ENCODE measurements at places on chromosomes 3 and 15.

DNA sequence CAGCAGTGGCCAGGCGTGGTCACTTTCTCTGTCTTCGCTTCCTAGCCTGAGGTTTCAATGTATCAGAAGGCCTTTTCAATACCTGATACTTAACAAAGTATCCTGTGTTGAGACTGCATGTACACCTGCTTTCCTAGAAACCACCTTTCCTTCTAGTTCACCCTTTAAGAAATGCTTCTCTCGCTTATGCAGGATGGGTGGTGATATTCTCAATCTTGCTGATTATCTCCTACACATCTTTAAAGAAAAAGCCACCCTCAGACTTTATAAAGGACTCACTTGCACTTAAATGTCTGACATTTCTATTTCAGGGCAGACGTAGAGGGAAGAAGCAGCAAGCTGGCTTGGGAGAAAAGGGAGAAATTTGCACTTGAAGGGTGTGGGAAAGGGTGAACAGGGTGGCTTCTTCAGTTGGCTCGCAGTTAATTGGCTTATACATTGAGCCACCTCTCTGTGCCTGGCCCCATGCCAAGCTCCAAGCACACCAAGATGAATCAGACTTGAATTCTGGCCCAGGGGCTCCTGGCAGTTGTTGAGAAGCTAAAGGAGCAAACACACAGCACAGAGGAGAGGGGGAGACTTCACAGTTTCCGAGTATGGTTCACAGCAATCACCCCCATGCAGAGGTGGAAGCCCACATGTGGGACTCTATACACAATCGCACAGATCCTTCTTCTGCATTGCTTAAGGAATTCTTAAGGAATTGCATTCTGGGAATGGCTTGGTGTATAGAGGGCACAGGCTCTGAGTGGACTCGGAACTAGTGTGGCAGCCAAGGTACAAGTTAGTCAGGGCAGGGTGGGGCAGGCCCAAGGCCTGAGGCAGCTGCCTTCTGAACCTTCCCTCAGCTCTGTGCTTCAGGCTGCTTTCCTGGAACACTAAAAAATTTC is 1.3 kb downstream of the ARL6IP5 start:
- no peak for DNase-seq

GRCh38 chr3:137988152-137988551 is 21.8 kb upstream of the CLDN18 start:
- no peak for DNase-seq

DNA sequence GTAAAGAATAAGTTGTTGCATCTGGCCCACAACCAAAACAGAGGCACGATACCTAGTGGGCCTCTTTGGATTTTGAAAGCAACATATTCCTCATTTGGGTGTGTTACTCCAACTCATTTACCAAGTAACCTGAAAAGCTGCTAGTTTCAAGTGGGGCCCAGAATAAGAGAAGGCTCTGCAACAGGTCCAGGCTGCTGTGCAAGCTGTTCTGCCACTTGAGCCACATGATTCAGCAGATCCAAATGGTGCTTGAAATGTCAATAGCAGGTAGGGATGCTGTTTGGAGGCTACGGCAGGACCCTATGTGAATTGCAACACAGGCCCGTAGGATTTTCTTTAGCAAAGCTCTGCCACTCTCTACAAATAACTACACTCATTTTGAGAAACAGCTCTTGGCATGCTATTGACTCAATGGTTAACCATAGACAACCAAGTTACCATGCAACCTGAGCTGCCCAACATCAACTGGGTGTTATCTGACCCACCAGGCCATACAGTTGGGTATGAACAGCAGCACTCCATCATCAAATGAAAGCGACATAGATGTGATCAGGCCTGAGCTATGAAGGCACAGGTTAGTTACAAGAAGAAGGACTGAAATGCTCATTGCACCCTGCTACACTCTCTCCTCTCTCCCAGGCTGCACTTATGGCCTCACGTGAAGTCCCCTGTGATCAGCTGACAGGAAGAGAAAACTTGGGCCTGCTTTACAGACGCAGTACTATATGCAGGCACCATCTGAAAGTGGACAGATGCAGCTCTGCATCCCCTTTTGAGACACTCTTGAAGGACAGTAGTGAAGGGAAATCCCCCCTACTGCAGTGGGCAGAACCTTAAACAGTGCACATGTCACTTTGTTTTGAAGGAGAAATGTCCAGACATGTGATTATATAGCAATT is 9.5 kb upstream of the MCF2L2 start:
- no peak for DNase-seq

DNA sequence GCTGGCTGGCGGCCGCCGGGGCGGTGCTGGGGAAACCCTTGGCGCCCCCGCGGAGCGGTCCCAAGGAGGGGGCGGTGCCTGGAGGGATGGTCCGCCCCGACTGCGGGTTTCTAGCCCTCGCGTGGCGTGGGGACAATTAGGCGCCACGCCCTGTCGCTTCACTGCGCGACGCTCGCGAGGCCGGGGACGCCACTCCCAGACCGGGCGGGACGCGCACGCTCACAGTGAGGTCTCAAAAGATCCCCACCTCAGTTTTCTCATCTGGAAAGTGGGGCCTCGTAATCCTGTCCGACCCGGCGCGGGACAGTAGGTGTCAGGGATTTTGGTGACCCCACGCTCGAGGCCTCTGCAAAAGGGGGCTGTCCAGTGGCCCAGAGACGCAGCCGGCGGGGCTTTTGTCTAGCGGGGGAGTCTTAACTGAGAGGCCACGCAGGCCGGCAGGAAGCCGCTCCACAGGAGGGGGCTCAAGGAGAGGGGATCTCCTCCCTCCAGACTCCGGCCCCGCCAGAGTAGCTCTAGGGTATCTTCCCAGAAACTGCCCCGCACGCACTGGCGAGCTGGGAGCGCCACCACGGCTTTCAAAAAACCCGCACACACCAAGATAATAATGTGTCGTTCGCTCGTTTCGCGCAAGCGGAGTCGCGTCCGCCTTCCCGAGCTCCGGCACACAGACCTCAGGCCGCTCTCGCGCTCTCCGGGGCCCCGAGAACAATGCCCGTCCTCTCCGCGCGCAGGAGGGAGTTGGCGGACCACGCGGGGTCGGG is 710 bp upstream of the CLK3 start:
- DNase-seq: peak; percentile 79

- DNase-seq: no peak
Observed at GRCh38 chr3:178439504-178439903, 96.7 kb upstream of the KCNMB2 start.

DNA sequence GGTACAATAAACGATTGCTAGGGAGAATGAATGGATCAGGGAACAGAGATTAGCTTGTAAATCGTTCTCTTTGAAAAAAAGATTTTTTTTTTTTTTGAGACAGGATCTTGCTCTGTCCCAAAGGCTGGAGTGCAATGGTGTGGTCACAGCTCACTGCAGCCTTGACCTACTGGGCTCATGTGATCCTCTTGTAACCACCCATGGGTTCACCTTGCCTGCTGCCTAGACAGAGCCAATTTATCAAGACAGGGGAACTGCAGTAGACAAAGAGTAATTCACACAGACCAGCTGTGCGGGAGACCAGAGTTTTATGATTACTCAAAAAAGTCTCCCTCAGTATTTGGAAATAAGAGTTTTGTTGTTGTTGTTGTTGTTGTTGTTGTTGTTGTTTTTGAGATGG is 39.6 kb downstream of the METTL6 start:
- DNase-seq: no peak

DNA sequence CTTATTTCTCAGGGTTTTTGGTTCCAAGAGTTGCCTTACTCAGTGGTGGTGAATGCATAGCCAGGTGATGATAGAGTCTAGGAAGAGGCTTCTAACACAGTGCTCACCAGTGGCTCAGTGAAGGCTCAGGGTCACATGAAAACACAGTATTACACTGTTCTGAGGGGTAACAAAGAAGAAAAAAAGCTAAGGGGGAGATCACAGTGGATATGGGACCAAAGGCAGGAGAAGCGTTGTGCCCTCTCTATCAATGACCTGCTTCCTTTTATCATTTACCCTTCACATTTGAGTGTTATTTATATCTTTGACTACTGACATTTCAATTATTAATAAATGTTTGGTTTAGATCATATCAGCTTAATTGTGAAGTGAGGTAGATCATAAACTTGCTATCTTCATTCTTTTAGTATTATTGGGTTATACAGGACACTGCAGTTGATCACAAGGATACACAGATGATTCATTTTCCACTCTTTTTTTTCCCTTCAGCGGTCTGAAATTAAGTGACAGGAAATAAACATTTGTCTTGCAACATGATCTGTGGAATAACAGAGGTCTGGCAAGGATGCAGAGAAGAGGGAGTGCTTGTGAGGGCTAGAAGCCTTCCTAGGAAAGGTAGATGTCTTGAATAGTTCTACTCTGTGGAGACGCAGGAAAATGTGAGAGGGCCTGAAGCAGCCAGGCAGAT is 171.7 kb downstream of the C3orf38 start:
- no peak for DNase-seq

DNA sequence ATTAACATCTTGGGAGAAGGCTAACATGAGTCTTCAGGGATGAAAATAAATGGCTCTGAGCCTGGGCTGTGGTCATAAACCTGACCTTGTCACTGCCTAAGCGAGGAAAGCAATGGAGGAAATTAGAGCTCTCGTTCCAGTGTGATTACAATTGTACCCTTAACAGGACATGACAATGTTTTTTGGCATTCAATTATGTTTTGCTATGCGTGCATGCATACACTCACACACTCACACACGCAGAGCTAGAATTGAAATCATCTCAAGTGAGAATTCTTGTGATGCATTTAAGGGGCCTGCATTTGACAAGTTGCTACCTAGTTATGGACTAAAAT is 24.1 kb downstream of the ZNF80 start:
- DNase-seq: no peak

GRCh38 chr3:37511463-37511920 is 337.1 kb upstream of the LRRFIP2 start:
- no peak for DNase-seq

- peak; percentile 79 for DNase-seq
Observed at GRCh38 chr15:38453971-38454695, at the start of gene FAM98B. FAM98B (plus strand) TSS chr15:38454127; CDS start chr15:38454162, 35 bp downstream.

DNA sequence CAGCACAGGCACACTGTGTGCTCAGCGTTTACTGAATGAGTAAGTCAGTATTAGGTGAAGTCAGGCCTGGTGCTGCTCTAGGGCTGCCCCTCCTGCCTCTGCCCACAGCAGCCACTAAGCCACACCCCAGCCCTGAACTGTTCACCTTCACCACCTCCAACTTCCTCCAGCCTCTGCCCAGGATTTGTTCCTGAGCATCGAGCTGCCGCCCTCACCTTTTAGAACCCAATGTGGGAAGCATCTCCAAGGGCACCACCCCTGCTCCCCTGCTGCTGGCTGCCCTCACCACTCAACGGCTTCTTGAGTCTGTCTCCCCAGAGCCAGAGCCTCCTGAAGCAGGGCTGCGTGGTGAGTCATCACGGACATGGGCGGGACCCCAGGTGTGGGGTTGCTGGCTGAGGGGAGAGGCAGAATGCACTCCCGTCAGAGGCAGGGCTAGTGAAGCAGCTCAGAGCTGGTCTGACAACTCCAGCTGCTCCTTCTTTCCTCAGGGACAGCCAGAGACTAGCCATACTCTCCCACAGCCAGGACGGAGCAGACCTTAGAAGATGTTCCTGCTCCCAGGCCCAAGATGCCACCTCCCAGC is 5.8 kb downstream of the HYAL2 start:
- no peak for DNase-seq

Data from stimulated activated CD8-positive, alpha-beta memory T cell treated with anti-CD3 and anti-CD28 coated beads, Interleukin-7, amount 100 ng/mL, for 1 hour (primary cell).